NCI-H1417 (cell line): ENCODE measurements at places on chromosomes 4 and X.

GRCh38 chr4:41212616-41213203 lies 1.6 kb downstream of the APBB2 start:
- peak; percentile 34 for DNase-seq

DNA sequence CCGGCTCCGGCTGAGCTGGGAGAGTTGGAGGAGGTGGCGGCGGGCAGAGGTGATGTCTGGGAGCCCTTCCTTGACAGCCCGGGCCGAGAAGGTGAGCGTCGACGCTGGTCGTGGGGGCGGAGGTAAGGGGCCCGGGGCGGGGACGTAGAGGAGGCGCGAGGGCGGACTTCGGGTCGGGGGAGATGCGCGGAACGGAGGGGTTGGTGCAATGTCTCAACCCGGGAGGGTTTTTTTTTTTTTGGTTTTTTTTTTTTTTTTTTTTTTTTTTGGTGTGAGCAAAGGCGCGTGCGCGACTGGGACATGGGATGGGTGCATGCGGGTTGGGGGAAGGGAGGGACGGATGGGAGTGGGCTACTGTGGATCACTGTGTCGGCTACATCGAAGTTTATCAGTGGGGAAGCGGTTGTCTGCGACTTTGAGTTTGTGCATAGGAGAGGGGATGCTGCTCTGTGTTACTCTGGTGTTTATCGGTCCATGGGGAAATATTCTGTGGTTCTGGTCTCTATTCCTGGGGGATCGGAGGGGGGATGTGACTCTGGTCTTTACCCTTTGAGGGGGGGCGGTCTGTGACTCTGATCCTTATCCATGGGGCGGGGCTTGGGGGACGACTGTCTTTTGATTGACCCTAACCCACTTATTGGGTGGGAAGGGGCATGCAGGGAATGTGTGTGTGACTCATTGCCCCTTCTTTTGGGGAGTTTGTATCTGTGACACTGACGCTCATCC lies 537 bp downstream of the RBM10 start:
- peak; percentile 31 for DNase-seq

DNA sequence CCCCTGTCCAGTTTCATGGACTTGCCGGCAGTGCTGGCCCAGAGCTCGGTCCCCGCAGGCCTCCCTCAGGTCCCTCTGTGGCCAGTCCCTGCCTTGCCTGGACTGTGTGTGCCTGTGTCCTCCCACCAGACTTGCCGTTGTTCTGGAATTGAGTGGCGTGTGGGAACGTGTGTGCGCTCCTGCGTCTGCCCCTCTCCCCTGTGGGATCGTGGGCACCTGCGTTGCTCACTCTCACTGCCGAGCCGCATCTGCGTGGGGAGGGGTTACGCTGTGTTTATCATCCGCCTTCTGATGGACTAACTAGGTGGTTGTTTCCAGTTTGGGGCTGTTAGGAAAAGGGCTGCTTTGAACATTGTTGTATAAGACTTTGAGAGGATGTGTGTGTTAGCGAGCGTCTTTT lies 21.2 kb downstream of the PCGF3 start:
- DNase-seq: no peak

GRCh38 chr4:14835288-14835687 lies 167.0 kb upstream of the CPEB2 start:
- DNase-seq: no peak

GRCh38 chr4:153426207-153426885 lies 39.8 kb upstream of the TMEM131L start:
- no peak for DNase-seq

DNA sequence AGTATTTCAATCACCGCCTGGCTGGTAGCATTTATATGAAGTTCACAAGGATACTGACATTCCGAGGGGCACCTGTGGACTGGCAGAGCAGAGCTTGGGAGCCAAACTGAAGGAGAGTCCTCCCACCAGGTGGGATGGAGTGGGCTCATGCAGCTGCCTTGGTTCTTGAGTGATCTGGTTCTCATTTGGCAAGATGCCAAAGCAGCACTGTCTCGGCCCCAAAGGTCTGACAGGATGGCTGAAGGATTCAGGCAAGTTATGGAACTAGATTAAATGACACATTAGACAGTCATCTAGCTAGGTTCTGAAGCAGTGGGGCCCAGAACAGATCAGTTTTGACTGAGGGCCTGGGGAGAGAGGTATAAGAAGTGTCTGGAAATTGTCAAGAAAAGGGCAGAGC lies 3.2 kb downstream of the FGF16 start:
- no peak for DNase-seq

GRCh38 chr4:7663075-7663541 lies 228.4 kb upstream of the PSAPL1 start:
- no peak for DNase-seq

- DNase-seq: no peak
These were observed 19.5 kb downstream of the CNGA2 start for GRCh38 chrX:151754047-151754429.

- DNase-seq: no peak
These were observed 34.5 kb downstream of the TNIP2 start for GRCh38 chr4:2721586-2721985.

DNA sequence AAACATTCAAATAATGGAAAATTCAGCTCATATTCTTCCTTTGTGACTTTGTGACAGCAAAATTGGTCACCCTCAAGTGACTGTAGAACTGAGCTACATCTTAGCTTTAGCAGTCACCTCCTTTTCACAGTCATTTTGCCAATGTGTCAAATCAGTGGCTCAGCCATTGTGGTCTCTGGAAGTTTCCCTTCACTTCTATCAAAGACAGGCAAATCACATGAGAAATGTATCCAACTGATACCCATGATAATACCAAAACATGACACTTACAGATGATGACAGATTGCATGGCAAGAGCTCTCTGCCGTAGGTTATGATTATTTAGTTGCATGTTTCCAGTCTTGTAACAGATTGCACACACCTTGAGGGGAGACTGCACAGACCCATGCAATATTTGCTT lies 549.8 kb upstream of the MAGEB2 start:
- DNase-seq: no peak

- DNase-seq: no peak
These were observed 104.9 kb downstream of the CLNK start for GRCh38 chr4:10579648-10580047.

GRCh38 chrX:10660171-10660570 lies 39.8 kb upstream of the MID1 start:
- peak; percentile 71 for DNase-seq

DNA sequence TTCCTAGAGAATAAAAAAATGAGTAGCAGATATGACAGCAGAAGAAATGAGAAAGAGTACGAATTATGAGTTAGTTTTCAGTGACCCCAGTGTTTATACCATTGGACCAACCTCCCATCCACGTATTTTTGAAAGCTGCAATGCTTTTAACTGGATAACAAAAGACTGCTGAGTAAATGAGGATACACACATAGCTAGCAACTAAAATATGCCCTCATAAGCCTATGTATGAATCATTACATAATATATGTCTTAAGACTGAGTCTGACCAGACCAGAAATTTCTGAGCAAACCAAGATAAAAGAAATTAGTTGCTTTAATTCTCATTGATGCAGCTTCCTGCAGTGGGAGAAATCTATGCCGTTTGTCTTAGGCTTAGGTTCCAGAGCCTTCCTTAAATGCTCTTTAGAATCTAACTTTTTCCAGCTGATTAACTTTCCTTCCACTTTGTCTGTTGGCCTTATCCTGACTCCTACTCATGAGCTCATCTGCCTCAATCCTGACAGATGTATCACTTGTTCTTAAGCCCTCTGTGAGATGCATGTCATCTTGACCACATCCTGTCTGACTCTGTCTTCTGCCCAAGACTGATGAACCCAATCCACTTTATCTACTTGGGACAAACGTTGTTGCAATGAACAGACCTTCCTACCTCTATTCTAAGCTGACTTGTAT lies 301.4 kb upstream of the AADAT start:
- no peak for DNase-seq

DNA sequence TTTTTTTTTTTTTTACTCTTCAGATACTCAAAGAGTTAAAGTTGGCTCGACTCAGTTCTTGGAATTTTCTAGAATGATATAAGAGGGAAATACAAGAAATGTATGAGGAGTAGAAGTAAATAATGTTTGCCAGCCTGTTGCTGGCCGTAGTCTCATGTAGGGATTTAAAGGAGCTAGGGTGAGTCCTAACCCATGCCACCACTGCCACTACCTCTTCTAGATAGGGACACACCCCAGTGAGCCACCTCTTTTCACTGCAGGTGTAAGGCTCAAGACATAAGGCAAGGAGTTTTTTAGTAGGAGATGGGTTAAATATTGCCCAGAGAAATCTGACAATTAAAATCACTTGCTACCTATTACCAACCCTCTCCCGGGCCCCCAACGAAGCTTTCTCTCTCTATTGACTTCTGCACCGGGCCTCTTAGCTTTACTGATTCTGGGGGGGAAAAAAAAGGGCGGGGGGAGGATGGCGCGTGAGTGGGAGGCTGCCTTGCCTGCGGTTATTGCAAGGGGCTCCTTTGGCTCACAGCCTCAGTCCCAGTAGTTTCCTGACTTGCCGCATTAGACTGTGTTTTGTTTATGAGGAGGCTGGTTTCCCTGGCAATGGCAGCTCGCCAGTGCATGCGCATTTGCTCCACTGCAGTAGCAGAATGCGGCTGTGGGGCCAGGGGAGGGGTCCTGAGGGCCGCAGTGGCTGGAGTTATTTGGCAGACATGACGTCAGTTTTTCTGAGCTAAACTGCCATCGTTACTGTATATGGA lies 3.0 kb downstream of the LINC00632 start:
- peak; percentile 76 for DNase-seq

DNA sequence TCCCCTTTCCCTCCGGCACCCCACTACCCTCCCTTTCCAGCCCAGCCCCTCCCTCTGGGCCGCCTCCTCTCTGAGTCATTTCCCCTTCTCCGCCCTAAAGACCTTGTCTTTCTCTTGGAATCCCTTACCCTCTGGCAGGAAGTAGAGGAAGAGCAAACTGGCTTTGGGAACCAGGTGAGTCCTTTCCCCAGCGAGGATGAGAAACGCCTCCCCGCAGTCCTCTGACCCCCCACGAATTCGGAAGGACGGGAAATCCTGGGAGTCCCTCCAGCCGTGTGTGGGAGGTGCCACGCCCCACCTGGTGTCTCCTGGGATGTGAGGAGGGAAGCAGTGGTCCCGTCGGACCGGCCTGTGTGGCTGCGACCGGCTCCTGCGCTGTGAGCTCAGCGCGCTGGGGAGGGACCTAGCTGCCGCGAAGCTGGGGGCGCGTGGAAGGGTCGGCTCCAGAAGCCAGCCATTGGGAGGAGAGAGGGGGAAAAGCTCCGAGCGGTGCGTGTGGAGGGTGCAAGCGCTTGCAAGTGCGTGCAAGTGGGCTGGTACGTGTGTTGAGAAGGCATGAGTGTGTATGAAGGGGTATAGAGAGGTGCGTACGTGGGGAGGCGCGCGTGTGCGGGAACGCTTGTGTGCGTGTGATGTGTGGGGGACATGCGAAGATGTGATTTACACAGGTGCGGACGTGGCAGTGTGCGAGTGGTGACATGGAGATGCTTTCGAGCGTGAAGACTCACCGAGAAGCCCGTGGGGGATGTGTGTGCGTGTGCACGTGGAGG lies 46.3 kb downstream of the TEX13B start:
- DNase-seq: no peak

DNA sequence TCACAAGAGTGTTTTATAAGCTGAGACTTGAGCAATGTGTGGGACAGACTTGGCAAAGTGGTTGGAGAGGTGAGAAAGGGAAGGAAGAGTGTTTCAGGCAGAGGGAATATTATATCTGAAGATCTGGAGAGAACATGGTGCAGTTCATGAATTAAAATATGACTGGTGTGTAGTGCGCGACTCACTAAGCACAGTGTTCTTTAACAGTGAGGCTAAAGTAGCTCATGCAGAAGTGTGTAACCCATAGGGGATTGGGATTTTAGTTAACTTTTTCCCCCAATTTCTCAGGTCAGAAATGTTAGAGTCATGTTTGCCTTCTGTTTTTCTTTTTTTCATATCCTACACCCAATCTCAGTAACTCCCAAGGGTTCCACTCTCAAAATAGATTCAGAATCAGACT lies 9.7 kb downstream of the MTHFD2L start:
- DNase-seq: no peak

DNA sequence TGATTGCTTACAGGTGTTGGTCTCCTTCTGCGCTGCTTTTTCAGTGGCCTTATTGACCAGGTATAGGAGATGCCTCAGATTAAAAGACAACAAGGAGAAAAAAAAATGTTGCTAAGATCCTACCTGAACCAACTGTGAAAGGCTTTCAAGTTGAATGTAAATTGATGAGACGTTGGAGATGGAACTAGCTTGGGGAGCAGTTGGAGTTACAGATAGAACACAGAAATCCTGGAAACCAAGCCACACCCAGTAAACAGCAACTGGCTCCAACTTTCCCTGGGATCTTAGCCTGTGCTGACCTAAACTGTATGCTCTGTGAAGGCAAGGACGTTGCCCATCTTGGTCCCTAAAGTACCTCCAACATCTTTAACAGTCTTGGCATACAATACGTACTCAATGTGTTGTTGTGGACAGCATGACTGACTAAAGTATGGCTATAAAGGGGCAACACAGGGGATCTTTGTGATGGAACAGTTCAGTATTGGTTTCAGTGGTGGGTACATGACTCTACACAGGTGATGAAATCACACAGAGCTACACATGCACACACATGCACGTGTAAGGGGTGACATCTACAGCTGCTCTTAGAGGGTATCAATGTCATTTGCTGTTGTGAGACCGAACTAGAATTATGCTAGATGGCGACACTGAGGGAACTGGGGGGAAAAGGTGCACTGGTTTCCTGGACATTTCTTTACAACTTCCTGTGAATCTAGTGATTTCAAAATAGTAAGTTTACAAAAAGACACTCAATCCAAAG lies 22.3 kb downstream of the GAB3 start:
- no peak for DNase-seq

DNA sequence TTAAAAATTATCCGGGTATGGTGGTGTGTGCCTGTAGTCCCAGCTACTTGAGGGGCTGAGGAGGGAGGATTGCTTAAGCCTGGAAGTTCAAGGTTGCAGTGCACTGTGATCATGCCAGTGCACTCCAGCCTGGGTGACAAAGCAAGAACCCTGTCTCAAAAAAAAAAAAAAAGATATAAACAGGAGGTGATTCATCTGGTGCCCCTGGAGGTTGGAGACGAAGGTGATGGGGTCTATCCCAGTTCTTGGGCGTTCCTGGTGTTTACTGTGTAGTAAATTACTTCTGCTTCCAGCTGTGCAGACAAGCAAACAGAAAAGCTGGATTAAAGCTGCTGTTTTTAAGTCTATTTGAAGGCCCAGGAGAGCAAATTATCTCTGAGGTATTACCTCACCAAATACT lies 19.9 kb downstream of the GPKOW start:
- no peak for DNase-seq

DNA sequence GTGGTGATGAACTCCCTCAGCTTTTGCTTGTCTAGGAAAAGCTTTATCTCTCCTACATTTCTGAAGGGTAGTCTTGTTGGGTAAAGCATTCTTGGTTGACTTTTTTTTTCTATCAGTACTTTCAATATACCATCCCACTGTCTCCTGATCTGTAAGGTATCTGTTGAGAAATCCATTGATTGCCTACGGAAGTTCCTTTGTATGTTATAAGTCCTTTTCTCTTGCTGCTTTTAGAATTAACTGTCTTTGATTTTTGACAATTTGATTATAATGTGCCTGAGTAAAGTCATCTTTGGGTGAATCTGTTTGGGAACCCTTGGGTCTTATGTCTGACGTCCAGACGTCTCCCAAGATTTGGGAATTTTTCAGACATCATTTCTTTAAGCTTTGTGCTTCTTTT lies 30.8 kb downstream of the SCLT1 start:
- DNase-seq: no peak

GRCh38 chrX:15448010-15448639 lies 45.0 kb downstream of the PIR start:
- no peak for DNase-seq

- DNase-seq: no peak
These were observed 79.1 kb upstream of the C1QTNF7 start for GRCh38 chr4:15348695-15349094.
